H9 (cell line): ENCODE measurements at places on chromosomes 7 and 10.

DNA sequence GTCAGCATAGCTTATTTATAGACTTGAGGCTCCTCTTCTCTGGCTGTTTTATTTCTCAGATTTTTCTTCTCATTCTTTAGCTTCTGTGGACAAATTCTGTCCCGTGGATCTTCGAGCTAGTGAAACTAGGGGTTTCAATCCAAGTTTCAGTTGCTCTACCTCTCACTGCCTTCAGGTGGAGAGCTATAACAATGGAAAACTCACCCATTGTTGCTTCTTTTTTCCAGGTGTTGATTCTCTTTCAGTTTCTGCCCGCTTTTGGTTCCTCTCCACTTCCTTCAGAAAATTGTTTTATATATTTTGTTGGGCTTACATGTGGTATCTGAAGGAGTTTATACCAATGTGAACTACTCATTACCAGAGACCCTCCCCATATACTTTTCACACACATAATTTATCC lies 266.1 kb downstream of the TCF7L2 start:
- no peaks in the 10 kb centered on the region for H3K4me1 ChIP-seq
- DNase-seq: no peak
- H3K36me3 ChIP-seq: no peaks in the 10 kb centered on the region

GRCh38 chr10:47027784-47028260 lies 116.6 kb downstream of the PTPN20 start:
- no peak overlapping the region for H3K4me3 ChIP-seq
- no peak overlapping the region for H3K27ac ChIP-seq

GRCh38 chr7:128025380-128025779 lies 5.9 kb downstream of the LRRC4 start:
- no peaks in the 10 kb centered on the region for H3K27me3 ChIP-seq
- no peak overlapping the region for H3K27ac ChIP-seq
- H3K4me3 ChIP-seq: no peak overlapping the region
- DNase-seq: no peak

- H3K27ac ChIP-seq: no peak overlapping the region
- H3K36me3 ChIP-seq: no peaks in the 10 kb centered on the region
- no peaks in the 10 kb centered on the region for H3K27me3 ChIP-seq
- H3K4me1 ChIP-seq: peaks cover 3% of the 10 kb centered on the region; the same call in 1 of the 2 replicates
- no peak overlapping the region for H3K4me3 ChIP-seq
- no peak for DNase-seq
Measured at GRCh38 chr10:98098247-98098646, 36.2 kb upstream of the R3HCC1L start.

- no peak for DNase-seq
- no peaks in the 10 kb centered on the region for H3K27me3 ChIP-seq
- no peak overlapping the region for H3K27ac ChIP-seq
- peaks cover 4% of the 10 kb centered on the region; the same call in 1 of the 2 replicates for H3K36me3 ChIP-seq
- no peak overlapping the region for H3K4me3 ChIP-seq
- no peaks in the 10 kb centered on the region for H3K4me1 ChIP-seq
Measured at GRCh38 chr10:74328388-74328787, 177.4 kb downstream of the ADK start.

DNA sequence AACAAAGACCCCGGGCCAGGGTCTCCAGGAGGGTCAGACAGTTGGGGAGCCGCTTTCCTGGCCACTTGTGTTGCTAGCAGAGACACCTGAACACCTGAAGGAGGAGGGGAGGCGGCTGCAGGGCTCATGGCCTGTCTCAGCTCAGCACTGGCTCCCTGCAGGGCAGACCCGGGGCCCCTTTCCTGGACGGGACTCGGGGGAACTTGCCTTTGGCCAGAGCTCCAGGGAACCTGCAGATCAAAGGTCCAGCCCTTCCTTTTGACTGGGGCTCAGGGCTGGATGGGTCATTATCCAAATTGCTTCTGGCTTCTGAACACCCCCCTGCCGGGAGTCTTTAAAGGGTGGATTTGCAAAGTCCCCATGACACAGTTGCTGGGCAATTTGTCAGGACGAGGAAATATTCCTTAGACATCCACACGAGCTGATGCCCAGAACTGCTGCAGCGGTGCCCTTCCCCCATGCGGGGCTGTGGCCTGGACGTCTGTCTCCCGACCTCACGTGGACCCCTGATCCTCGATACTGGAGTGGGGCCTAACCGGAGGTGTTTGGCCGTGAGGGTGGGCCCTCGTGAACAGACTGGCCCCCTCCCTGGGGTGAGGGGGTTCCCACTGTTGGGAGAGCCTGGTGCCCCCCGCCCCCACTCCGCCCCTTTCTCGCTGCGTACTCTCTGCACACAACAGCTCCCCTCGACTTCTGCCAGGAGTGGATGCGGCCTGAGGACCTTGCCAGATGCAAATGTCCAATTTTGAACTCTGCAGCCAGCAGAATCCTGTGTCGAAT lies 194.3 kb downstream of the ELFN1 start:
- no peaks in the 10 kb centered on the region for H3K4me1 ChIP-seq
- H3K4me3 ChIP-seq: no peak overlapping the region
- no peaks in the 10 kb centered on the region for H3K27me3 ChIP-seq
- H3K27ac ChIP-seq: no peak overlapping the region
- no peak for DNase-seq

- no peak overlapping the region for H3K27ac ChIP-seq
- no peaks in the 10 kb centered on the region for H3K36me3 ChIP-seq
- no peak overlapping the region for H3K4me3 ChIP-seq
- no peaks in the 10 kb centered on the region for H3K27me3 ChIP-seq
- no peaks in the 10 kb centered on the region for H3K4me1 ChIP-seq
Measured at GRCh38 chr10:3708852-3709251, 76.2 kb downstream of the KLF6 start.

GRCh38 chr7:159014297-159015062 lies 130.2 kb downstream of the VIPR2 start:
- H3K4me1 ChIP-seq: no peaks in the 10 kb centered on the region
- H3K27me3 ChIP-seq: no peaks in the 10 kb centered on the region
- H3K36me3 ChIP-seq: no peaks in the 10 kb centered on the region

GRCh38 chr7:88226886-88227516 lies 7.2 kb upstream of the SRI start:
- no peak overlapping the region for H3K4me3 ChIP-seq
- H3K27me3 ChIP-seq: no peaks in the 10 kb centered on the region
- no peaks in the 10 kb centered on the region for H3K36me3 ChIP-seq
- no peaks in the 10 kb centered on the region for H3K4me1 ChIP-seq
- H3K27ac ChIP-seq: no peak overlapping the region

DNA sequence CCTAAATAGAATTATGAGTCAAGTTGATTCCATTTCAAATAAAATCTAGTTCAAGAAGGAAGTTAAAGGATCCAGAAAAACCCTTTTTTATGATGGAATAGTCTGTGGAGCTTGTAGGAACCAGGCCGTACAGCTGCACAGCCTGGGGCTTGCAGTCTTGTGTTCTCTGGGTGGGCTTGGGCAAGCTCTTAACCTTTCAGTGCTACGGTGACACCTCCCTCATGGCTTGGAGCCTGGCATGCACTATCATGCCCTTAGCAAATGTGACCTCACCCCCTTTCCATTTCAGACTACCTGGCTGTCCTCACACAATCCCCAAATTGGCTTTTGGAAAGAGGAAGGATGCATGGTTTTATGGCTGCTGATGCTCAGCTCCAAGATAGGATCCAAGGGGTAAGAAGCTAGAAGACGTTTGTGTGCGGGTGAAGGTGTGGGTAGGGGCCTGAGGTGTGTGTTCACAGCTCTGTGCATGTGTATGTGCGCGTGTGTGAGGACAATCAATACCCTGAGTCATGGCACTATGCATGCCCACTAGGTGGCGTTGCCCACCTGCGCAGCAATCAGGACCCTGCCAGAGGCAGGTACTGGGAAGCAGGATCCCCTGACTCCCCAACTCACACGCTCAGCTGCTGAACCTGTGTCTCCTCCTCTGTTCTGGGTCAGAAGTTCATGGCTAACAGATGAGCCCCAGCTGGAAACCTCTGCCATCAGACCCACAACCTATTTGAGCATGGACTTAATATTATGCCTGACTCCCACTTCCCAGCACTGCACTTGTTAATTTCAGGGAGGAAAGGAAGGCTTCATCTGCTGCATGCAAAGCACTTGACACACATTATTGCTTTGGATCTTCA lies 113.4 kb downstream of the PTPN20 start:
- H3K36me3 ChIP-seq: no peaks in the 10 kb centered on the region
- H3K27me3 ChIP-seq: no peaks in the 10 kb centered on the region
- H3K27ac ChIP-seq: no peak overlapping the region
- peak; percentile 85 for DNase-seq
- no peak overlapping the region for H3K4me3 ChIP-seq
- H3K4me1 ChIP-seq: no peaks in the 10 kb centered on the region

GRCh38 chr7:9776900-9777299 lies 1196.8 kb upstream of the PHF14 start:
- no peak overlapping the region for H3K27ac ChIP-seq
- no peaks in the 10 kb centered on the region for H3K4me1 ChIP-seq
- H3K4me3 ChIP-seq: no peak overlapping the region
- no peaks in the 10 kb centered on the region for H3K27me3 ChIP-seq
- H3K36me3 ChIP-seq: no peaks in the 10 kb centered on the region
